ENCODE measurements at places on chromosomes 3 and 15.

- no peak for DNase-seq
These were observed 20.3 kb upstream of the TNIK start for GRCh38 chr3:171480526-171480925.

DNA sequence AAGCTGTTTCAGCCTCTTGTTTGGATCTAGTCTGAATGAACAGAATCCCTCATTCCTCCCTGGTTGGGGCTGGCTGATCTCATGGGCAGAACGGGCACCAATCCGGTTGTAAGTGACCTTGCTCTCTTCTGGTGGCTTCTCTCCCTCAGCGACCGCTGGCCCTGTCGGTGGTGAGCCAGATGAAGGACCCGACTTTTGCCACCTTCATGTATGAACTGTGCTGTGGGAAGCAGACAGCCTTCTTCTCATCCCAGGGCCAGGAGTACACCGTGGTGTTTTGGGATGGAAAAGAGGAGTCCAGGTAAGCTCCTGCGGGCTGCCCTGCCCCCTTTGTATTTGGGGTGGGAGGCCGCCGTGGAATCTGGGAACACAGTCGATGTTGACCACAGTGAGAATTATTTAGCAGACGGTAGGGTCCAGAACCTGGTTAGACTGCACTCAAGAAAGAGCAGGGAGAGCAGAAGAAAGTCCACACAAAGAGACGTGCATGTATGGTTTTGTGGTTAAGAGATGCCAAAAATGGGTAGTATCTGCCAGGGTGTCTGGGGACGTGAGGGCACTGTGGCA is 138.8 kb downstream of the LRRK1 start:
- DNase-seq: no peak

DNA sequence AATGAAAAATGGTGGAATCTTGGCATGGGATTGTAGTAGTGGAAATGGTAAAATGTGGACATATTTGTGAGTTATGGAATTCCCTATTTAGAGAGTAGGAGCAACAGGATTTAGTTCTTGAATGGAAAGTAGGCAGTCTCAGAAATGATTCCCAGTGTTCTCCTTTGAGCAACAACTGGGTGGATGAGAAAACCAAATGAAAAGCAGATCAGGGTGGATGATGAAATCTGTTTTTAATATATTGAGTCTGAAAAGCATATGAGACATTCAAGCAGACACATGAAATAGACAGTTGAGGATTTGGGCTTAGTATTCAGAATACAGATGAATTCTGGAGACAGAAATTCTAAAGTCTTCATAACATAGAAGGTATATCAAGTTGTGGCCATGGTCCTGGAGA is 451.3 kb downstream of the LPP start:
- DNase-seq: no peak

DNA sequence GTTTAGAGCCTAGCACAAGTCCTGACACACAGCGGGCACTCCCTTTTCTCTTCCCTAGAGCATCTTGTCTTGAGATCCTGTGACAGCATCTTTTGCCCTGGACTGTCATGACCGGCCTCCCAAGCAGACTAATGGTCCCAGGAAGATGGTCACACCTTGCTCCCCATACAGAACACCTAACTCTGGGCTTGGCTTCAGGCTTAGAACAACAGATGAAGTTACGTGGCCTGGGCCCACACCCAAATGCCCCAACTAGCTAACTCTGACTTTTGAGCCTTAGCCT is 781 bp upstream of the IP6K1 start:
- DNase-seq: no peak

GRCh38 chr3:60948488-60948887 is 302.8 kb downstream of the FHIT start:
- peak; percentile 3 for DNase-seq

DNA sequence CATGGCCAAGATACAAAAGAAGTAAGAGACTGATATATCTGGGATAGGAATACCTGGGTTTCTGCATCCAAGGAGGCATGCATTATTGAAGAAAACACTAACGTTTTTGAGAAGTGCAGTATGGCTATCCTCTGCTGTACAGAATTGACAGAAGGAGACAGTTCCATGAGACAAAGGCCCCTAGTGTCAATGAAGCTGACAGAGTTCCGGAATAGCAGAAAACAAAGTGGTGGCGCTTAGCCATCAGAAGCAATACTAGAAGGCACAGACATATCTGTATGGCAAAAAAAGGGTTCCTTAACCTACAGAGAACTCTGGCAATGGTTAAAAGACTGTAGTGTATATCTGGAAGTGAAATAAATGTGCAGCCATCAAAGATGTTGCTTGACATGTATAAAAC is 77.8 kb downstream of the VGLL3 start:
- no peak for DNase-seq

DNA sequence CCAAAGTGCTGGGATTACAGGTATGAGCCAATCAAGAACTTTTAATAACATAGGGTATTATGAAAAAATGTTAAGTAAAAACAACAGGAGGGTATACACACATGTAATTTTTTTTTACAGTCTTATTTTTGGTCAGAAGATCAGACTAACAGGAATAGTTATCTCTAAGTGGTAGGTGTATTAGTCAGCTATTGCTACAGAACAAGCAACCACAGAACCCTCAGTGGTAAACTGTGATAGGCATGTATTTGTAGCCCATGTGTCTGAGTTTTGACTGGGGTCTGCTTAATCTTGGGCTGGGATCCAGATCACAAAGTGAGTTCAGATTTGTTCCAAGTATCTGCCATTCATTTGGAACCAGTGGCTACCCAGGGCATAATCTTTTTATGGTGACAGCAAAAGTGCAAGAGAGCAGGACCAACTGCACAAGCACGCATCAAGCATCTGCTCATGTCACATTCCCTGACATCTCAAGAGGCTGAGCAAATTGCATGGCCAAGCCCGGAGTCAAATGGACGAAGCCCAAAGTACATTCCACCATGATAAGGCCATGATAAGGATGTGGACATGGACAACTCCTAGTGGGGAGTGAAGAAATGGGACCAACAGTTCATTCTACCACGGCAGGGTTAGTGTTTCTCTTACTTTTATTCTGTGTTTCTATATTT is 3.0 kb upstream of the IL5RA start:
- no peak for DNase-seq

GRCh38 chr3:23909341-23909740 is 7.4 kb downstream of the NKIRAS1 start:
- DNase-seq: no peak

DNA sequence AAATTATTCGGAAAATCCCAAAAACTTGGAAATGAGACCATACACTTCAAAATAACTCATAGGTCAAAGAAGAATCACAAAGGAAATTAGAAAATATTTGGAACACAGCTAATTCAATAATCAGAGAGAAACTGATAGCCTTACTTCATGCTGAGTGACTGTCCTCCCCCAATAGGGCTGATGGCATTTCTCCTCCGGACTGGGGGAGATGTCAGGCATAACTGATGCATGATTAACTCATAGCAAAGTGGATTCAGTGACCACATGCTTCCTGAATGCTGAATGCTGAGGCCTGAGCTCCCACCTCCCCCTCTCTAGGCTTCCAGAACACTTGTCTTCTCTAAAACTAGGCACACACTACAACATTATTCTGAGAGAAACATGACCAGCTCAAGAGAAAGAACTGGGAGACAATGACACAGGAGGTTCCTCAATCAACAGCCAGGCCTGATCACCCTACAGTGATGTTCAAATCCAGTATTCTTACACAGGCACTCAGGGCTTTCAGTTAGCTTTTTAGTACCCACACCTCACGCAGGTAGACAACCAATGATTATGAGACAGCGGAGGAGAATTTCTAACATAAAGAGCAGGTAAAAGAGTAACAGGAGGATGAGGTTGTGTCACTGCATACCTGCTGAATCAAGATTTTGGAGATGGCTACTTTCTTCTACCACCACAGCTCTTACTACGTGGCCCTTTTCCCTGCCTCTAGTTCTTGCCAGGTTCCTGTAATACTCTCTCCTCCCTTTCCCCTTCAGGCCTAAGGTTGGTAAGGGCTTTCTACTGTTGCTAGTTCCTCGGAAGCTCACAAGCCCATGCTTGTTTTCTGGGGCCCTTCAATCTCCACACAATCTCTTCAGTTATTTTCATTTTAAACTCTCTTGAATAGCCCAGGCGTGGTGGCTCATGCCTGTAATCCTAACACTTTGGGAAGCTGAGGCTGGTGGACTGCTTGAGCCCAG is 96.1 kb downstream of the FMN1 start:
- peak; percentile 65 for DNase-seq

GRCh38 chr15:28103831-28104230 is 4.7 kb upstream of the OCA2 start:
- no peak for DNase-seq

- no peak for DNase-seq
These were observed 10.4 kb upstream of the SEMA4B start for GRCh38 chr15:90190606-90191343.

DNA sequence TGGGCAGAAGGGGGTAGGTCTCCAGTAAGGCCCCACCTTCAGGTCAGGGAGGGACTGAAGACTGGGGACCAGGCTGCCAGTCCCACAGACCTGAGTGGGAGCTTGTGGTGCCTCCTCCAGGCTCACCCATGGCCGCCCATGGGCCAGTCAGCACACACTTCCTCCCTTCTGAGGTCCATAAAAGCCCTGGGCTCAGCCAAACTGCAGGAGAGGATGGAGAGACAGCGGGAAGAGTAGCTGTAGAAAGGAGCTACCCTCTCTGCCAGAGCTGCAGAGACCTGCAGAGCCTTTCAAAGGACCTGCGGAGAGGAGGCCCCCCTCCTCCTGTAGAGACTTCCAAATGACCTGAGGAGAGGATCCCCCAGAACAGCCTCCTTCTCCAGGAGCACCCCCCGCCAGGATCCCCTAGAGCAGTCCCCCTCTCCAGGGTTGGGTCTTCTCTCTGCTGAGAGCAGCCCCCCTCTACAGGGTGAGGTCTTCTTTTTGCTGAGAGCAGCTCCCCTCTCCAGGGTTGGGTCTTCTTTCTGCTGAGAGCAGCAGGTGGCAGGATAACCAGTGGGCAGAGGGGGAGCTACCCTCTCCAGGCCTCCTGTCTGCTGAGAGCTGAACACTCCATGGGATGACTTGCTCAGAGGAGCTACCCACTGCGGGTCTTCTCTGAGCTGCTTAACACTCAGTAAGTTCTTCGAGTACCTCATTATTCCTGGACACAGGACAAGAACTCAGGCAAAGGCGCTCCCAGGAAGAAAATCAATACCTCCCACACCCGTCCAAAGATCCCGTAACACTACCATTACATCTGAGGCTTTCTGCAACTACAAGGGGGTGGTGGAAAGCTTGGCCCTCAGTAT is 5.0 kb upstream of the SKIC8 start:
- no peak for DNase-seq

GRCh38 chr15:89408372-89409183 is 74.0 kb upstream of the POLG start:
- DNase-seq: no peak

- DNase-seq: no peak
These were observed 662 bp downstream of the TMEM108 start for GRCh38 chr3:133038731-133039375.

GRCh38 chr3:13163848-13164382 is 90.7 kb upstream of the IQSEC1 start:
- DNase-seq: no peak

DNA sequence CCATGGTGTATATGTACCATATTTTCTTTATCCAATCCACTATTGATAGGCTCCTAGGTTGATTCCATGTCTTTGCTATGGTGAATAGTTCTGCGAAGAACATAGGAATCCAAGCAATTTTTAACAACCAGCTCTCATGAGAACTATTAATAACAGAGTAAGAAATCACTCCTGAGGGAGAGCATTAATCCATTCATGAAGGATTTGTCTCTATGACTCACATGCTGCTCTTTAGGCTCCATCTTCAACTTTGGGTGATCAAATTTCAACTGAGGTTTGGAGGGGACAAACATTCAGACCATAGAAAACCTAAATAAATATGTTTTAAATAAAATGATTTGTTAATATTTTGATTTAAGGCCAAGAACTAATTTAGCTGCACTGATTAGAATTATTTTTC is 147.4 kb downstream of the NSUN3 start:
- no peak for DNase-seq

DNA sequence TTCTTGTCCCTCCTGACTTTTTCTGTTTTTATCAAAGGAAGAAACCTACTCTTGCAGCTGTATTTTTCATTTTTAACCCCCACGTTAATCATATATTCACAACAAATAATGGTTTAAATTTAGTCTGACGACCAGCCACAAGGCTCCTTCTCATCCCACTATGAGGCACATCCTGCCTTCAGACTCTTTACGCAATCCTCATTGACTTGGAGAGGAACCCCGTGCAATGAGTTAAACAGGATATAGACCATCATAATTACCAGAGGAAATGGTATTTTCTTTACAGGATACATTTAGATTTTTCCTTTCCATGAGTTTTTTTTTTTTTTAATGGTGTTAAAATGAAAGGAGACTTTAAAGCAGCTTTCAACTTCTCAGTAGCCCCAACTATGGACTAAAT is 68.5 kb downstream of the WWTR1 start:
- peak; percentile 39 for DNase-seq

- peak; percentile 76 for DNase-seq
These were observed 29.7 kb downstream of the STARD9 start for GRCh38 chr15:42604894-42605744.

GRCh38 chr3:8464668-8465067 is 37.0 kb upstream of the LMCD1 start:
- no peak for DNase-seq

GRCh38 chr3:50171540-50172301 is 16.6 kb downstream of the SEMA3F start:
- no peak for DNase-seq

DNA sequence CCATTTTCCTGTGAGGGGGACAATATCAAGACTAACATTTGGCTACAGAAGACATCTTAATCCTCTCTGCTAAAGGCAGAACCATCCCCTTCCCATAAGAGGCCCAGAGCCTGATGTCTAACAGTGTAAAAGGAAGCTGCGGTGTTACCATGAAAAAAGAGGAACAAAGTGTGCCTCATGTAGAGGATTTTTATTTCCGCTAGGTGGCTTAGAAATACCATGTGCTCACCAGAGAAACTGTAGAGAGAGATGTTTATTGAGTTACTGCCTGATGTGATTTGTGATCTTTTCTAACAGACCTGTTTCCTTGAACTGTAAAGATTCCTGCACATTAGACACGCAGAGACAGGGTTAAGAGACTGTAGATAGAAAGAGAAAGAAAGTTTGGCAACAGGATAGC is 22.0 kb downstream of the OR5H15 start:
- peak; percentile 52 for DNase-seq

DNA sequence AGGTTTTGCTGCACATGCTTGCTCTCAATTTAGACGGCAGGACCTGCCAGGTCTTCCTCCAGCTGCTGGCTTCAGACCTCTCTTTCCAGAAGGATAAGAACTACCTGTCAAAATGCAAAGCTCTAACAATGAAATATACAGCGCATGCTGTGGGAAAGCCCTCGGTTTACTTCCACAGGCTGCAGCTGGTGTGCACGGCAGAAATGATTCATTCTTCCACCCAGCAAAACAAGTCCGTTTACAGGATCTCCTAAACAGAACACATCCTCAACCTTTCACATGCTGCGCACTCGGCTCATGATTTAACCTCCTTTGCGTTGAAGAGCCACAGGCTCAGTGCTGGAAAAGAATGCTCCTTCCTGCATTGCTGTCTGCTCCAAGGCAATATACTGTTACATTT is 92.4 kb upstream of the WNT5A start:
- no peak for DNase-seq

Measured in NB4 (cell line).